RWPE1 (cell line): ENCODE measurements at places on chromosomes 6 and 20.

DNA sequence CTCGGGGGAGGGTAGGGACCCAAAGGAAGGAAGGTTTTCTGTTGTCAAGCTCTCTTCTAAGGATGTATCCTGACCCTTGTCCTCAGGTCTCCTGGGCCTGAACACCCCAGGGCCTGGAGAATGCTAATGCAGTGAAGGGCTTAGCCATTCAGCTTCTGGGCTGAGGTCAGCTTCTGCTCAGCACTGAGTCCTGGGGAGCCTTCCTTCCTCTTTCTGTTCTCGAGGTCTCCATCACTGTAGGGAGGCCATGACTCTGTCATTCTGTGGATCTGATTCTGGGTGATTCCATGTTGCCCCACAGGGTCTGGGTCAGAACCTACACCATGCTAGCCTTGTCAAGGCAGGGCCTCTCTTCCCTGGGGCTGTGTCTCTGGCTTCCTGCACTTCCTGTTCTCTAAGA is 712.7 kb downstream of the DHX35 start:
- no peak for DNase-seq

GRCh38 chr20:56865055-56865454 is 235.9 kb downstream of the TFAP2C start:
- DNase-seq: no peak

DNA sequence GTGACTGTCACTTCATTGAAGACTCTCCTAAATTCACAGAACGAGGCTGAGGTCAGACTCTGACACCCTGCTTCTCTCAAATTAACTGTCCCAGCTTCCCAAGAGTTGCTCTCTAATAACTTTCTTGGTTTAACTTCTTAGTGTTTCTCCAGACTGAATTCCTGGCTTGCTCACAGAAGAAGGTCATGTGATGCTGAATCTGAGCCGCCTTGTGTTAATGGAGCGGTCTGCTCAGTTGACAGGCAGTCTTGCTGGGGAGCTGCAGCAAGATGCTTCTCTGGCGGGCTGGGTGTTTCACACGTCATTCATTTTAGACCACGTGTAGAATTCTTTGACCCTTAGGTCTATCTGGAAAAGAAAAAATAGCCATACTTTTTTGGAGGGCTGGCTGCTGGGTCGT is 107.3 kb downstream of the FOXO3 start:
- DNase-seq: no peak

- no peak for DNase-seq
These were observed 105.3 kb downstream of the PHACTR3 start for GRCh38 chr20:59709636-59710035.

GRCh38 chr6:26183581-26184366 is 96.5 kb downstream of the HFE start:
- no peak for DNase-seq

DNA sequence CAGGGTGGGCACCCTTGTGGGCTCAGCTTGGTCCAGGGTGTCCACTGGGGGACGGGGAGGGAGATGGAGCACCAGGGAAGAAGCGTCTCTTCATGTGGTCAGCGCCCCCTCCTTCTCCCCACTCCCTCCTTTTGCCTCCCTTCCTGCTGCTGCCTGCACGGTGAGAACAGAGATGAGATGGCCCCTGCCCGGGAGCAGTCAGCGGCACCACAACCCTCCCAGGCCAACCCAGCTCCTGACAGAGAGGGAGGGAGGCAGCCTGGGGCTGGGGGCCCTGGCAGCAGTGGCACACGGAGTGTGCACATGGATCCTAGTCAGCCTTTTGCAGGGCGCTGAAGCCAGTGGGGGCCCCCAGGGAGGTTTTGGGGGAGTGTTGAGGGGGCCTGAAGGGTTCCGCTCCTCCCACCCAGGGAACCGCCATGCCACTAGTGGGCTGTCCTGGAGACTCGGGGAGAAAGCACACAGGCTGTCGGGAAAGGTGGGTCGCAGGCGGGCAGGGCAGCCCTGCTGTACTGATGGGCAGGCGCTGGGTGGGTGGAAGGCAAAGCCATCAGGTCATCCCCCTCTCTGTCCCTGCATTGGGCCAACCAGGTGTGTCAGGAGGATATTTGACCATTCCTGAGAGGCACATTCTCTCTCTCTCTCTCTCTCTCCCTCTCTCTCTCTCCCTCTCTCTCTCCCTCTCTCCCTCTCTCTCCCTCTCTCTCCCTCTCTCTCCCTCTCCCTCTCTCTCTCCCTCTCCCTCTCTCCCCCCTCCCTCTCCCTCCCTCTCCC is 94.3 kb upstream of the BHLHE23 start:
- DNase-seq: no peak

- no peak for DNase-seq
These were observed 162.7 kb downstream of the MTHFD1L start for GRCh38 chr6:151027936-151028838.

DNA sequence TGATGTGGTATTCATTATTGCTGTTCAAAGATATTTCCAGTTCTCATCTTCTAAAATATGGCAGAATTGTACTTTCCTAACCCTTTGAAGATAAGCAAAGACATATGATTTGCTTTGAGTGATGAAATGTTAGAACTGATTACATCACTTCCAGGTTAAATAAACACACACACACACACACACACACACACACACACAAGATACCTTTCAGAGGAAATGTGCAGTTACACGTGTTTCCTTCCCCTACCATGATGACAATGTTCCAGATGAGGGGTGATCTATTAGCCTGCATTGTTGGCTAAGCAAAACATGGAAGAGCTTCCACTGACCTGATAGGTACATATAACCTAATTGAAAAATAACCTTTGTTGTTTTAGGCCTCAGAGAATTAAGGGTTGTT is 11.7 kb upstream of the FRK start:
- DNase-seq: no peak
